ENCODE measurements at places on chromosomes 4 and X. TPM values are rescaled to one million over a fixed set of nuclear protein-coding genes. Genes with fewer than 3 reads are reported as not detected.

DNA sequence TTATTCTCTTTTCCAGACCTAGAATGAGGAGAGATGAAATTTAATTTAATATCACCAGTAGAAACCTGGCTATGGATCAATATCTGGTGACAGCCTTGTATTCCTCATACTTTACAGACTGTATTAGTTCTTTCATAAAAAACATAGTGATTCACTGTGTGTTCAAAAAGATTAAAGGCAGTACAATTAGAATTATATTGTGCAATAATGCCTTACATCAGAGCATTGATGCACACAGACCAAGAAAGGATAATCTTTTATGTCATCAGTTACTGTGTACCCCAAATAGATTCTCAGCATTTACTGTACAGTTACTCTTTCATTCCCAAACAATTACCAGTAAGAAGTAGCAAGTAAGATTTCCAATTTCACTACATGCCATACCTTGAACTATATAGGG lies 260.5 kb upstream of the ANXA10 start:
- DNase-seq, result no peak

GRCh38 chr4:175297965-175298565 lies 379.9 kb downstream of the ADAM29 start:
- no peak for DNase-seq

DNA sequence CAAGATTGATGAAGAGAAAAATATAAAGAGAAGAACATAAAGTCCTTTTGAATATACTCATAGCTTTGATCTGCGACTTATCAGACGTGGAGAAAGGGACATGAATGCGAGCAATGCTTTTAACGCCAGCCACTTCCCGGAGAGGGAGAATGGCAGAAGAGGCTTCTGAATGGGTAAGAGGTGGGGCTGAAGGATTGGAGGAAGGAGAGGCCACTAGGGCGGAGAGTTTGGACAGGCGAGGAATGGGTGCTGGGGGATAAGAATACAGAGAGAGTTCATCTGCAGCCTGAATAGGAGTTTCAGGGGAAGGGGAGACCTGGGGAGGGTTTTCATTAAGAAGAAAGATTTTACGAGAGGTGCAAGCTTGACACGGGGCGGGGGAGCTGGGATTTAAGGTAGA lies 2534.9 kb downstream of the PCDH7 start:
- DNase-seq, result no peak

DNA sequence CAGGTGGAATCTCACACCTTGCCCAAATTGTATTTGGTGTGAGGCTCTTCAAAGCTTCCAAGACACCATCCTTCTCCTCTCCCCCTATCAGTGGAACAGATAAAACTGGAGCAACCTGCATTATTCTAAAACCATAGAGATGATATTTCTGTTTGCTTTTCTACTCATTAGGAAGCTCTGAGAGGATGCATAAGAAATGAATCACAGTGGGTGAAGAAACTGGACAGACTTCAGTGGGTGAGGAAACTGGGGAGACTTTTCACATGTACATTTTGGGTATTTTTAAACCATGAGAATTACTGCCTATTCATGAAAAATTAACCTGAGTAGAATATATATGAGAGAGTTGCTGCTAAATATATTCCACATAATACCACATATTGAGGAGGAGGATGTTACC lies 16.4 kb downstream of the HAND2 start:
- no peak for DNase-seq

- DNase-seq, result peak; percentile 2
Measured at GRCh38 chr4:140296335-140297220, 76.9 kb upstream of the SCOC start.

DNA sequence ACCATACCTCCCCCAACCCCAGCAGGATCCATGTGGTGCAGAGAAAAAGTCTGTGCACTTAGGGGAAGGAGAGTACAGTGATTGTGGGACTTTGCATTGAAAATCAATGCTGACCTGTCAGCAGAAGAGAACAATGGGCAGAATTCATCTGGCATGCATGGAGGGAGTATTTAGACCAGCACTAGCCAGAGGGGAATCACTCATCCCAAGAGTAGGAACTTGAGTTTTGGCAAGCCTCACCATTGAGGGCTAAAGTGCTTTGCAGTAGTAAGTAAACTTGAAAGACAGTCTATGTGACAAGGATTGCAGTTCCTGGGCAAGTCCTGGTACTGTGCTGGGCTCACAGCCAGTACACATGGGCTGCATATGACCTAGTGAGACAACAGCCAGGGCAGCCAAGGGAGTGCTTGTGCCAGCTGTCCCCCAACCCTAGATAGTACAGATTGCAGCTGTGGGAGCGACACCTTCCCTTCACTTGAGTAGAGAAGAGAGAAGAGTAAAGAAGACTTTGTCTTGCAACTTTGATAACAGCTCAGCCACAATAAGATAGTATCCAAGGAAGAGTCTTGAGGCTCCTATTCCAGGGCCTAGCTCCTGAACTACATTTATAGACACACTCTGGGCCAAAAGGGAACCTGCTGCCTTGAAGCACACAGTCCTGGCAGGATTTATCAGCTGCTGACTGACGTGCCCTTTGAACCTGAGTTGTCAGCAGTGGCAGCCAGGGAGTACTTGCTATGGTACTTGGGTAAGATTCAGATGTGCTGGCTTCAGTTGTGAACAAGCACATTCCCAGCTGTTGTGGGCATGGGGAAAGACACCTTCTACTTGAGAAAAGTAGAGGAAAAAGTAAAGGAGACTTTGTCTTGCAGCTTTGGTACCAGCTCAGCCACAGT lies 48.7 kb downstream of the HDX start:
- DNase-seq, result no peak

- DNase-seq, result no peak
Measured at GRCh38 chr4:153018684-153019083, 82.6 kb downstream of the FHDC1 start.

- DNase-seq, result no peak
Measured at GRCh38 chr4:98203332-98204235, 57.6 kb upstream of the RAP1GDS1 start.

DNA sequence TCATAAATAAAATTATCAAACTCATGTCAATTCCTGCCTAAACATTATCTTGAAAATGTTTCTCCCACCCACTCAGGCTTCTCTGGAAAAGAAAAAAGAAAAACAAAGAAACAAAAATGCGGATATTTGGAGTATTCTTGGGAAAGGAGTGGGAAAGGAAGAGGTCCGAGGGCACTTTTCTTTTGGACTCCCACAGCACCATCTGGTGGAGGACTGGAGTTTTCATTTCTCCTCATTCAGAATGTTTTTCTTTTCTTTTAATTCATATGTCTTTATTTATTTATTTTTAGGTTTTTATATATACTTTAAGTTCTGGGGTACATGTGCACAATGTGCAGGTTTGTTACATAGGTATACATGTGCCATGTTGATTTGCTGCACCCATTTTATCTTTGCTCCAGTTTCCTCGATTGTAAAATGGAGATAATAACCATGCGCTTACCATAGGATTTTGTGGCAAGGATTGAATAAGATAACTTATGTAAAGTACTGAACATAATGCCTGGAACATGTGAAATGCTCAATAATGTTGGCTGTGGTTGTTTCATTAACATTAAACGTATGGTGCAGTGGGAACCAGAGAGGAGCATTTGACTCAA lies 8.0 kb upstream of the KCNE5 start:
- DNase-seq, result no peak

DNA sequence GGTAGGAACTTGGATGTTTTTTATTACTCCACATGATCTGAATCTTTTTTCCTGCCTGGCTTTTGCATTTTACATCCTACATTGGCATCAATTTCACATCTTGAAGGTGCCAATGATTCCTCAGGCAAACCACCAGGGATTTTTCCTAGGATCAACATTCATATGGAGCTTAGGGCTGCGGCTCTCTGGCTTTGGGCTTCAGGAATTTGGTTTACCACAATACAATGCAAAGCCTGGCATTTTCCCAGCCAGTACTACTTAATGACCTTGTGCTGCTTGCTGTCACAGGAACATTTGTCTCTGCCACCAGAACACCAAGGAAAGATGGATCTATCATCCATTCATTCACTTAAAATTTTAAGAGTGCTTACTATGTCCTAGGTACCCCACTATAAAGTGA lies 180.7 kb downstream of the PDGFC start:
- DNase-seq, result no peak

- DNase-seq, result no peak
Measured at GRCh38 chr4:74319470-74319869, 11.2 kb downstream of the EPGN start.

- no peak for DNase-seq
Measured at GRCh38 chr4:74618659-74619058, 173.7 kb downstream of the AREG start.

- no peak for DNase-seq
Measured at GRCh38 chr4:110163327-110164069, 34.9 kb downstream of the ELOVL6 start.

PFKFB1 gene
- not detected for total RNA-seq

MOB1B gene
- 10.8 TPM for total RNA-seq

SH3TC1 gene
- total RNA-seq, result 28.7 TPM

PCDH7 gene
- total RNA-seq, result 15.7 TPM

STPG2 gene
- not detected for total RNA-seq

ARHGAP36 gene
- not detected for total RNA-seq

ARHGEF38 gene
- 0.29 TPM for total RNA-seq

MAGED4B gene
- total RNA-seq, result 3.6 TPM
